ENCODE measurements at places on chromosomes 16 and 17.
A peak's percentile ranks its signal among the peaks of the same experiment; 100 is the strongest.

- DNase-seq: no peak
These were observed 12.3 kb downstream of the CD7 start for GRCh38 chr17:82304826-82305726.

- no peak for DNase-seq
These were observed 922 bp upstream of the MRPL58 start for GRCh38 chr17:75011401-75012095.

DNA sequence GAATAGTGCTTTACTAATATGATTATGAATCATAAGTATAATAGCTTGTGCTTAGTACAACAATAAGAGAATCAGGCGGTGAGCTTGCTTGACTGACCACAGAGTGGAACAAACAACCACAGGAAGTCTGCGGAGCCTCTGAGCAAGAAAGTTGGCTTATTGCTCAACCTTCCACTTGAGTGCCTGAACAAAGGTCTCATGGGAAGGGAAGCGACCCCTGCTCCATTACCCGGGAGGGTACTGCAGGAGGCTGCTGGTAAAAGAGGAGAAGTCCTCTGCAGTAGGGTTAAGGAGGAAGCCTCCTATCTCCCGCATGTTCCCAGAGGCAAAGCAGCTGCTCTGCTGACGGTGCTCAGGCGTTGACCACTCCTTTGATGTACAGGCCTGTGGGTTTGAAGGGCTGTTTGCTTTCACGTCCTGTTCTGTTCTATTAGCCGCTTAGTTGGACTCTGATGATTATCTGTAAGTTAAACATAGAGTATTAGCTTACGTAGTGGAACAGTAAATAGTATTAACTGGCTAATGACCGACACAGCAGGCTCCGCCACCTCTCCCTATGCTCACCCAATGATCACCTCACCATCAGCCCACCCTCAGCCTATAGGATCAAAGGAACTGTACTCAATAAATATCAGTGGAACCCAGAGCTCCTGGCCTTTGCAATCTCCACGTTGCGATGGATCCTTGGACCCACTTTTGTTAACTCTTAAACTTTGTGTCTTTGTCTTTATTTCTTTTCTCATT is 17.5 kb downstream of the ALOX15B start:
- DNase-seq: no peak

DNA sequence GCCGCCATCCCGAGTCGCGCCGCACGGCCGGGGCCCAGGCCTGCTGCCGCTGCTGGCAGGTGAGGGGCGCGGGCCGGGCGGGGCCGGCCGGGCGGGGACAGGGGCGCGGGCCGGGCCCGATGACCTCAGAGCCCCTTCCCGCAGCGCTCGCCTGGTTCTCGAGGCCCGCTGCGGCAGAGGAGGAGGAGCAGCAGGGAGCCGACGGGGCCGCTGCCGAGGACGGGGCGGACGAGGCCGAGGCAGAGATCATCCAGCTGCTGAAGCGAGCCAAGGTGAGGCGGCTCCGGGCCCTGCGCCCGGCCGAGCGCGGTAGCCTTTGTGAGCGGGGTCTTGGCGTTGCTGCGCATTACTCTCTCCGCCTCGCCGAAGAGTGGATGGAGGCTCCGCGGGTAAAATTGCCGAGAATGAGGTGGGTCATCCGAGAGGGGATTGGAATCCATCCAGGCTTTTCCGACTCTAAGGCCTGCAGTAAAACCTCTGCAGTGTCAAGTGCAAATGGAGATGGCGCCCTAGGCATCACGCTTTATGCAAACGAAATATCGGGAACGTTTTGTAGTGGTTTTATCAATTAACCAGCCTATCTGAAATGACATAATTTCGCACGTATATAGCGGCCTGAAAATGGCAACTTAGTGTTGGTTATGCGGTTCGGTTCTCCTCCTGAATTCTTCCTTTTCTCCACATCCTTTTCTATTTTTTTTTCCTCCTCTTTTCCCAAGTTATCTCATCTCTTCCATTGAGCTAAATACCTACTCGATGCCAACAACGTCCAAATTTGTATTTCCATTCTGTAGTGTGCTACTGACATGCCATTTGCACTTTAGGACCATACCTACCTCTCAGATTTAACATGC is 577 bp downstream of the TTC19 start:
- DNase-seq: no peak

DNA sequence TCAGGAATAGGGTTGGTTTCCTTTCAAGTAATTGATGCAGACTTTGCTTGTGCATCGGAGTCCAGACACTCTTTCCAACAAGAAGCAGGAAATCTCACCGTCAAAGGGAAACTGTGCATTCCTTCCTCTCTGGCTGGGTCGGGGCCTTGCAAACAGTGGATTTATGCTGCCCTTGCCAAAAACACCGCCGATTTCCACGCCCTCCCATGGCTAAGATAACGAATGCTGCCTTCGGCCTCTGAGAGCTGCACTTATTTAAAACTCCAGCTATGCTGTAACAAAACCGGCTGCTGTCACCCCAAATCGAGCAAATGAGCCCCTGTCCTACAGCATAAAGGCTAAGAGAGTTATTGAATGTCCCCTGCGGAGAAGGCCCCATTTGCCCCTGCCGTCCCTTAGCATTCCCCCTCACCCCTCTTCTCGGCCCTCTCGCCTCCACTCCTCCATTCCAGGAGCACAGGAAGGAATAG is 275.5 kb upstream of the IRX5 start:
- DNase-seq: no peak

GRCh38 chr17:4854111-4854681 is 21.1 kb downstream of the MINK1 start:
- peak; percentile 57 for DNase-seq

- DNase-seq: no peak
These were observed 173.8 kb downstream of the RPTOR start for GRCh38 chr17:80718428-80718827.

- no peak for DNase-seq
These were observed 25.4 kb downstream of the FLYWCH1 start for GRCh38 chr16:2937170-2937569.

DNA sequence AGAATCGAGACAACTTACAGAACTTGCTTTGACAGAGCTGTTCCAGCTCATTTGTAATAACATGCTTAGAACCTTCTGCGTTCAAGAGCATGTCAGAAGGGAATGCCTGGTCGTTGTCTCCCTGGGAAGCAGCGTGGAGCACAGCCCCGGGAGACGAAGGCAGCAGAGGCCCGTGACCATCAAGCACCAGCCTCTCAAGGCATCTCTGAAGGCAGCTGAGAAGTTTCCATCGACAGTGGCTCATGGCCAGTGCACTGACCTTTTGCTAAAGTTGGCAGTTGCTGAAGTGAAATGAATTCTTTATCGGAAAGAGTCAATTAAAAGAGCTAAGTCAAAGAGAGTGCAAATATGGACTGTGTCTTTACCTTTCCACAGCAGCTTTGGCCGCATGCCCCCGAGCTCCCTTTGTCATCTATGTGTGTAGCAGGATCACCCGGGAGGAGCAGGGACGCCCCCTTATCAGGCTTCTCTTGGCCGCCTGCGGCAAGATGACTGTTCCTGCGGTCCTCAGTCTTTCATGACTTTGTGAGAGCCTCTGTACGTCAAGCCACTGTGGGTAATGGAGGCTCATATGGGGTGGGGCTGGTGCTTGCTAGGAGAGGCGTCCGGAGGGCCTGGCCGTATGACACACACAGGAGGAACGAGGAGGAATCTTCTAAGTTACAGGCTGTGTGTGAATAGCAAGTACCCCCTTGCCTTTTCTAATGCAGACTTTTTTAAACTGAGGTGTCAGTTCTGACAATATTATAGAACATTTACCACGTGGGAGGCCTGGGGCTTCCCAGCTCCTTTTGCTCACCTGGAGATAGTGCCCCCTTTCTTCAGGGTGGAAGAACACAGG is 54.2 kb downstream of the LDHD start:
- DNase-seq: no peak

DNA sequence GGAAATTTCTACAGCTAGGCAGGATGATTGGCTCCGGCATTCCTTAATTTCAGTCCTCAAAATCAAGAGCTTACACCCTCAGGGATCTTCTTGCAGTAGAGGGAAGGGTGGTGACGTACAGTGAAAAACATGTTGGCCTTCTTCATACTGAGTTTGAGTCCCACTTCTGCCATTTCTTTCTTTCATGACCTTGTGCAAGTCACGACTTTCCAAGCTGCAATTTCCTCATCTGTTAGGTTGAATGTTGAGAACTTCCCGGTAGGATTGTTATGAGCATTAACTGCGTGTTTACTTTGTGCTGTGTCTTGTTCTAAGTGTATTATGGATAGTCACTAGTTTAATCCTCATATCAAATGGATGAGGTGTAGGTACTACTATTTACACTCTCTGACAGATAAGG is 7.9 kb downstream of the SENP3 start:
- DNase-seq: no peak

GRCh38 chr17:40623419-40624210 is 24.0 kb downstream of the SMARCE1 start:
- DNase-seq: no peak
